ENCODE measurements at places on chromosomes 4 and X.

DNA sequence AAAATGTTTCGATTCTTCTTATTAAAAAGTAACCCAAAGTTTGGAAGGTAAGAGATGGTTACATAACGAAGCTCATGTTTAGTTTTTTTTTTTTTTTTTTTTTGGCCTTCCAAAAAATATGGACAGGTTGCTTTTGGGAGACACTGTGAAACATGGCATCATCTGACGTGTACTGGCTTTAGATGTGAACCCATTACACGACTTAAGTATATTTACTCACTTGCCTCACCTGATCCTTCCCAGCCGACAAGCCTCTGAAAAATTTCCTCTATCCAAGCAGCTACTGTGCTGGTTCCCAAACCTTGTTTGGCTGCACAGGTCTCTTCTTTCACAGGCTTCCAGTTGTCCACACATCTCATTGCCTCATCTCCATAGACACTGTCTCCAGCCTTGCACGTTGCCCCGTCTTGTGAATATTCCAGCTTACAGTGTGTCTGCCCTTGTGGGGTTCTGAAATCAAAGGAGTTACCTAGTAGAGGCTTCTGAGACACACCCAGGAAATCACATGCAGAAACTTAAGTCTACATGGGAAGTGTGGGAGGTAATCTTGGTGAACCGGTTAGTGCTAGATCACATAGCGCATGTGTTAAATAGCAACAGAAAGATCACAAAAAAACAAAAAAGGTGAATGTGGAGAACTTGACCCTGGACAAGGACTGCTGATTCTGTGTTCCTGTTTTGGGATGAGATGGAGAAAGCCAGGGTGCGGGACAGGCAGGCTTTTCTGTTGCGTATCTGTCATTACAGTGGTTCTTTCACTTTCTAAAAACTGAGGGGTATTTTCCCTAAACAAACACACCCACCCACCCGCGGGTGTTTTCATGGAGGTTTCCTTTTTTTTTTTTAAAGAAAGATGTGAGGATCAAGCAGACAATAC lies 328.6 kb downstream of the ARHGAP10 start:
- peak; percentile 26 for DNase-seq

DNA sequence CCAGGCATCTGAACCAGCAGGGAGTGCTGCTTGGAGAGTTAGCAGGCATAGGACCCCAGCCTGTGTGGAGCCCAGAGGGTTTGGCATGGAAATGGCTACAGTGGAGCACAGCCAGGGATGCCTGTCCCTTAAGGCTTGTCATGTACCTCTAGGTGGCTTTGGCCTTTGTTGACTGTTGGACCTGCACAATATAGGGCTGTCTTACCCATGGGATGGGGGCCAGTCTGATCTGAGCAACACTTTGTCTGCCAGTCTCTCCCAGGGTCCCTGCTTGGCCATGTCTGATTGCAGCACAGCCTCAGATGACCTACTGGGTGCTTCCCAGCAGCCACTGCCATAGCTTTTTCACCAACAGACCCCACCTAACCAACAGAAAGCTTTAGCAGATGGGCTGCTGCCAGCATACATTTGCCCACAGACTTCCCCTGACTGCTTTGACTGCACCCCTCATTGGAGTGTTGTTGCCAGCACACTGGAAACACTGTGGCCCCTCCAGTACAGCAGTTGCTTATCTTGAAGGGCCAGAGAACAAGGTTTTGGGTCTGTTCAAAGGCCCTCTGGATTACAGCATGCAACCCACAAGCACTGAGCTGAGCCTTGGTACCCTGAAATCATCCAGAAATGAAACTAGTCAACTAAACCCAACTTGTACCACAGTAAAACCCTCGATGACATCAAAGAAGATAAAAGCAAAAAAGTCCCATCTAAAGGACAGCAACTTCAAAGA lies 22.1 kb downstream of the ANAPC10 start:
- no peak for DNase-seq

- DNase-seq = no peak
These were observed 215.3 kb upstream of the CTSO start for GRCh38 chr4:156169011-156169410.

- peak; percentile 75 for DNase-seq
These were observed at the start of gene CNKSR2 for GRCh38 chrX:21374163-21374993. Gene CNKSR2 (plus strand): TSS chrX:21374418. CDS start chrX:21374898, 480 bp downstream.

GRCh38 chr4:79625361-79625760 lies 217.3 kb upstream of the GK2 start:
- no peak for DNase-seq

- DNase-seq = no peak
These were observed 18.4 kb upstream of the SMIM10L2A start for GRCh38 chrX:135403374-135403773.

DNA sequence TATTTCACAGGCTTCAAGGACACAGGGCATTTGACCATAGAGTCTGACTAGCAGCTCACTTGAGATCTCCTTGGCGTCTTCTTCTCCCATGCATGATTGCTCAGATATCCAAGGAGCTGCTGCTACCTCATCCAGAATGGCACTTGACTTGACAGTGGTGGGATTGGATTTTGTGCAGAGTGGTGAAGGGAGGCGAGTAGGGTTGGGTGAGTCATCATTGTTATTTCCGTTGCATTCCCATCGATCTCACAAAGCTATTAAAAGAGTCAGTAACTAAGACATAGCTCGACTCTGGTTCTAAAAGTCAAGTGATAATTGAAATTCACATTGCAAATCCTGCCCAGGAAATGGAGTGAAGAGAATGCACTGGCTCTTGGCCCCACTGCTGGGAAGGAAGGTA lies 27.7 kb downstream of the NHSL2 start:
- no peak for DNase-seq

DNA sequence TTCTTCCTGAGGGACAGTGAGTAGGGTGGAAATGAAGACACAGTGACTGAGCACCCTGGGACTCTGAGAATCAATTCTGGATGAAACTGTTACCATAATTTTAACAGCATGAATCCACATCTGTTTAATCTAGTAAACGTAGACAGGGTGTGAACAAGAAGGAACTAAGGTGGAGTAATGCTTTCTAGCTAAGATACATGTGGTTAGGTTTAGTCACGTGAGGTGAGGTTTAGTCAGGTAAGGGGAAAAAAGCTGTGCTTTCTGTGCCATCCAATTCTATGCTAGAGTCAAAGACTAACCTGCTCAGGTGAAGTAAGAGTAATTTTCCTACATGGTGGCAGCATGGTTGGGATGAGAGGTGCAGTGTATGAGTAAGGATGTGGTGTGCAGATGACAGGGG lies 54.0 kb upstream of the C4orf54 start:
- DNase-seq = no peak

GRCh38 chr4:16120720-16121119 lies 36.9 kb upstream of the PROM1 start:
- no peak for DNase-seq

- no peak for DNase-seq
These were observed 1084.9 kb downstream of the RPA4 start for GRCh38 chrX:97968376-97969163.

GRCh38 chr4:147625733-147626132 lies 8.5 kb downstream of the TMEM184C start:
- no peak for DNase-seq

DNA sequence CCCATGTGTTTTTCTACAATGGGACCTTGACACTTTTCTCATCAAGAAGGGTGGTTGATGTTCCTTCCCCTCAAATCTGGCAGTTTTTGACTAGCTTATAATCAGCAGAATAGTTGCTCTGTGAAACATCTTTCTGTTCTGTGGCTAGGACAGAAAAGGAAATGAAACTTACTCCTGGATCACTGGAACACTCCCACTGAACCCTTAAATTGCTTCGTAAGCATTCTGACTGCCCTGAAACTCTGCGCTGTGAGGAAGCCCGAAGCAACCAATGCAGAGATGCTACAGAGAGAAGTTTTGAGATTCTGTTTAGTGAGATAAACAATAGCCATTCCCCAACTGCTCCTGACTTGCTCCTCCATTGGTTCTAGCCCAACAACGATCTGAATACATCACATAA lies 602.2 kb downstream of the CENPC start:
- DNase-seq = no peak

DNA sequence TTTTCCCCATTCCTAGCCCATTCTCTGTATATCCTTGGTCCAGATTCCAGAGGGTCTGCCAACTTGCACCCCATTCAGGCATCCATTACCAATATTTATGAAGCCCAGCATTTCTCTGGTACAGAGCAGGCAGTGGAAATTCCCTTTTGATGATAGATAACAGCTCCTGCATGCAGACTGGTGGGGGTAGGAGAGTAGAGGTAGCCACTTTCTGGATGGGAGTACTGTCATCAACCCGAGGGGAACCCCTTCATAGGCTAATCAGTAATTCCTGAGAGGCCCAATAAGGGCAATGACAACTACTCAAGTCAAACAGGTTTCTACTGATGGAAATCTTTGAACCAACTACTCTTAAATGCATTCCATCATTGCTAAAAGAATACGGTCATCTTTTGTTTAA lies 63.7 kb downstream of the COL25A1 start:
- DNase-seq = no peak

- no peak for DNase-seq
These were observed 6.6 kb downstream of the FBXL5 start for GRCh38 chr4:15648600-15648999.

- DNase-seq = no peak
These were observed 34.4 kb upstream of the RTL3 start for GRCh38 chrX:78693536-78693935.

DNA sequence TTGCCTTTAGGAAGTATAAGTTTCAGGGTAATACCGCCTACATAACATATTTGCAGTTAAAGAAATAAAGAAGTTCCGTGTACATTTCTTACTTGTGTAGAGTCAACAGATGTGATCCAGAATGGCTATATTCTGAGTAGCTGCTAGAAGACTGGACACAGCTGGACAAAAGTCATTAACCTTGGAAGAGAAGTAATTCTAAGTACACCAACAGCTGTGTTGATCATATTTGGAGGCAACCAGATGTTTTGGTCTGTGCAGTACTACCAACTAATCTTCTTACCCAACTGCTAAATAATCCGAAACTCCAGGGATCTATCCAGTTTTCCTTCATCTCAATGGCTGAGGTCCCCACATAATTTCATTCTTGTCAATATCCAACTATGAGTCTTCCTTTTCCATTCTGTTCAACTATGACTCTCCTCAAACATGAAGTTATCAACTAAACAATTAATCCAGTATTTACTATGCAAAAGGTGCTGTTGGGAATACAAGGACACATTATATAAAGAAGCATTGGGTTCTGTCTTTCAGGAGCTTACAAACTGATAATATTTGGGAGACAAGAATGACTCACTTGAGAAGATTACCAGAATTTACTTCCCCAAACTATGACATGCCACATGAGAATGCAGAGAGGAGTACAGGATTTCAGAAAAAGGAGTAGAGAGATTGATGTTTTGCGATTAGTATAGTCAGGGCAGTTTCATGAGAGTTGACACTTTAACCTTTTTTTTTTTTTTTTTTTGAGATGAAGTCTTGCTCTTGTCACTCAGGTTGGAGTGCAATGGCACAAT lies 78.2 kb downstream of the COL4A6 start:
- DNase-seq = no peak

DNA sequence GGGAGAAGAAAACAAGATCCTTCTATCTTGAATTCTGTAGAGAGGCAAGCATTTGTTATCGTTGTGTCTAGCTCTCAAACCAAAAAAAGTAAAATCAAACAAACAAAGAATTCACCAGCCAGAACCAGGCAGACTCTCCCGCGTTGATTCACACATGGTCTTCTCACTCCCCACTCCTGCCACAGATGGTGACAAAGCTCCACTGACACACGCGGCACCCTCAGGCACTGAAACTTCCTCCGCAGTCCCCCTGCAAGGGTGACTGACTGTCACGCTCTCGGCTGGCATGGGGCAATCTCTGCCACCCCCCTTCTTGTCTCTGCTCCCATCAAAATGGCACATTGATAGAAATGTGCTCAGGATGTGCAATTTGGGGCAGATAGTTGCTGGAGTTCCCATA lies 304.9 kb downstream of the DHX15 start:
- DNase-seq = no peak

DNA sequence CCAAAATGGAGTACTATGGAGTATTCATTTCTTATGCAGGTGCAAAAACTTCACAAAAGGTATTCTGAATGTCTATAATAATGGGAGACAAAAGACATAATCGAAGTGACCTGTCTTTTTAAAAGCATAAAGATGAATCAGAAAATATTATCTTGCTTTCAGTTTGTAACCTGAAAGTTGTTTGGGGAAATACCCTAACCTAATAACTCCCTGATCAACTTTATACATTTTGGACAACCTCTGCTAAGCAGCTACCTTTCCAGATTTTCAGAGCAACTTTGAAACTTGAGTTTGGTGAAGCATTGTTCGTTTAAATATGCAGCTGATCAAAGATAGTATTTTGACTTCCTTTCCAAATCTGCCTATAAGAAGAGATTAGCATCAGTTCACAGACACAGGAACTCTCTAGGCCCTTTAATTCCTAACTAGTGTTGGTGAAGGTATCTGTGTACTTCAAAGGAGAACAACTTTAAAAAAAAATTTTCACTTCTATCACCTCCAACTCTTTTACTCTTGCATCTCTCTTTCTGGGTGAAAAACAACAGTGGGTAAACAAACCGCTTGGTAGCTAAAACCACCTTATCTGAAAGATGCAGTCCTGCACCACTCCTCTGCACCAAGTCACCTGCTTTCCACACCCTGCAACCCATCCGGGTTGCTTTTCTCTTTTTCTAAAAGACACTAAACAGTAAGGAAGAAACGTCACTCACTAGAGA lies 26.5 kb downstream of the CD40LG start:
- no peak for DNase-seq

- DNase-seq = no peak
These were observed 133.0 kb downstream of the FAT4 start for GRCh38 chr4:125447551-125448290.

- no peak for DNase-seq
These were observed 262.6 kb downstream of the ADGRL3 start for GRCh38 chr4:61462451-61463326.

DNA sequence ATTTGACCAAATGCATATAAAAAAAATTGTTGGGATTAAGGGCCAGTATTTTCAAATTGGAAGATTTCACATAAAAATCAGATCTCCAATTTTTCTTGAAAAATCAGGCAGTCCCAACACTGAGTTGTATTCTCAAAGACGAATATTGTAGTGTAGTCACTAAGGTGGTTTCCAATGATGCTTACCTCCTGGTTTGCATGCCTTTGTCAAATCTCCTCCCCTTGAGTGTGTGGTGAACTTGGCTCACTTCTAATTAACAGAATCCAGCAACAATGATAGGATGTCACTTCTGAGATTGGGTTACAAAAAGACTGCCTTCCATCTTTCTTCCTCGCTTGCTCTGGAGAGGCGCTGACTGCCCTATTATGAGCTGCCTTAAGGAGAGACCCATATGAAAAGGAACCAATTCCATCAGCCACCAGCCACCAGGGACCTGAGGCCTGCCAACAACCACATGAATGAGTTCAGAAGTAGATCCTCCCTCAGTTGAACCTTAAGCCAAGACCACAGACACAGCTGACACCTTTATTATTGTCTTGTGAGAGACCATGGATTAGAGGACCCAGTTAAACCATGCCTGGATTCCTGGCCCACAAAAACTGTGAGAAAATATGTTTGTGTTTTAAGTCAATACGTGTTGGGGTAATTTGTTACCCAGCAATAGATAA lies 31.2 kb upstream of the TSPAN5 start:
- no peak for DNase-seq

DNA sequence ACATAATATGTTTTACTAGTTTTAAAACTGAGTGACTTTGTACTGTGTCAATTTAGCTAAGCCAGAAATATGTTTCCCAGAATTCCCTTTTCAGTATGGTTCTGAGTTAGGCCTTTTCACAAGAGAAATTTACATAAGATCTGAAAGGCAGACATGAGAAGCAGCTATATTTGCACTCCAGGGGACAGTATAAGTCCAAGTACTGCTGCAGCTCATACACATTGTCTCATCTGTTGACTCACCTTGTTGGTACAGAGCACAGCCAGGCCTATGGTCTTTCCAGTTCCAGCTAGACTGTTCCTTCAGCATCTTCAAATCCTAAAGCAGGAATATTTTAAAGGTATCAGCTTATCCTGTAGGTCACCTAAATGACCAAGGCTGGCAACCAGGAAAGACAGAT lies 53.5 kb downstream of the BMP3 start:
- DNase-seq = no peak
